Kasumi-1 (cell line): ENCODE measurements at places on chromosomes 12 and 14.

DNA sequence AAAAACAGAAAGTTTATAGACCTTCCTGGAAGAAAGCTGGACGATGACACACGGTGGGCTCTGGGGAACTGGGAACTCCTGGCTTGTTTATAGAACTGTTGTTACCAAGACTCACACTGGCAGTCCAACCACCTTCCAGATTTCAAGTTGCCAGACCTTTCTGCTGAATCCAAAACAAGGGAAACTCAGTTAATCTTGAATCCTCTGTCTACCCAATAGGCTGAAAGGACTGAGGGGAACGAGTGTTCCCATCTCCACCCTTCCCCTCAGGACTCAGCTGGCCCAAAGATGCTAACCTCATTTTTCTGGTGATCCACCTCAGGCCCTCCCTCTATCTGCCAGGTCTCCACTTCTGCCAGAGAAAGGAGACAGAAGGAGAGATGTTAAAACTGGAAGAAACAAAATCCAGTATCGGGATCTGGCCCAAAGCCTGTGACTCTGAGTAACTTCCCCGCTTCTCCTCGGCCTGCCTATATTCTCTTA is 231.4 kb downstream of the ANO2 start:
- DNase-seq = no peak

DNA sequence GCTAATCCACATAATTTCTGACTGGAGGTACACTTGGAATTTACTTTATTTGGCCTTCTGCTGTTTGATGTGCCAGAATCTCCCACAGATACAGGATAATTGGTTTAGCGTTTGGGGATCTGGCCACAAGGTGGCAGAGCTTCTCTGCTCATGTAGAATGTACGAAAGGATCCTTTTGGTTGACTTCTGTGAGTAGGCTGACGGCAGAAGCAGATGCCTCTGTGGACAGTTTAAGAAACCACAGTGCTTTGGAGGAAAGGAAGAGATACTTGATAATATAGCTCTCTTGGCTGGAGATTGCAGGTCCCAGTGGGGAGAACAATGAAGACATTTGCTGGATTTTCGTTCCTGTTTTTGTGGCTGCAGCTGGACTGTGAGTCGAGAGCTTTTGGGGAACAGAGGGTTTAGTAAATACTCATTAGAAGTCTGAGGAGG is 75.3 kb upstream of the OR4E1 start:
- peak; percentile 84 for DNase-seq

GRCh38 chr12:57151741-57152630 is 4.6 kb upstream of the LRP1-AS start:
- DNase-seq = no peak

DNA sequence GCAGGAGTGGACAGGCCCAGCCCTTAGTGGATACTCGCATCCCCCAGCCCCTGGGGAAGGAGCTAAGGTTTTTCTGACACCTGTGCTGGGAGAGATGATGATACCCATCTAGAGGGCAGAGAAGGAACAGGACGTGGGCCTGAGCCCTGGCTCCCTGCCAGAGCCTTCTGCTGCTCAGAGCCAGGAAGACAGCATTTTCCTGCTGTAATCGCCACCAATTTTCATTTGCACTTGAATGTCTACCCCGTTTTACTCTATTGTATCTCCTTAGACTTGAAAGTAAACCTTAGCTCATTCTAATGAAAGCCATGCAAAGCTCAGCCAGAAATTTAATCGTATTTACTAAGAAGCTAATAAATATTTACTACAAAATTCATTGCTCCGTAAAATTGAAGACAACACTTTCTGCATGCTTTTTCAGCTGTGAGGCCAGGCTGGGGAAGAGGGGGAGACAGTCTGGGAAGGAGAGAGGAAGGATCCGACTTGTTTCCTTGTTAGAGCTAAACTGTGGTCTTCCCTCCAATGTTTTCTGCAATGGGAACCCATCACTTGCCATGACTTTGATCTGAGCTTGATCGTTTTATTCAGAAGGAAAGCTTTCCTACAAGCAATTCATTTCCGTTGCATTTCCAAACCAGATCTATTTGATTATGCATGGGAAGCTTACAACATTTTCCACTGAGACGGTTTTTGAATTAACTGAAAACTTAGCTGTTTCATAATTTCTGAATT is 17.6 kb upstream of the TRAF3 start:
- DNase-seq = peak; percentile 29

GRCh38 chr14:39034481-39035296 is 68.3 kb downstream of the SEC23A start:
- peak; percentile 19 for DNase-seq

- peak; percentile 51 for DNase-seq
These were observed 508.2 kb upstream of the ATP2B1 start for GRCh38 chr12:90216815-90217214.

GRCh38 chr12:5965950-5966383 is 20.9 kb upstream of the ANO2 start:
- peak; percentile 12 for DNase-seq
